NCI-H1417 treated with DMSO at 0.1 percent for 48 hours (cell line): ENCODE measurements at places on chromosomes 2 and 18.

DNA sequence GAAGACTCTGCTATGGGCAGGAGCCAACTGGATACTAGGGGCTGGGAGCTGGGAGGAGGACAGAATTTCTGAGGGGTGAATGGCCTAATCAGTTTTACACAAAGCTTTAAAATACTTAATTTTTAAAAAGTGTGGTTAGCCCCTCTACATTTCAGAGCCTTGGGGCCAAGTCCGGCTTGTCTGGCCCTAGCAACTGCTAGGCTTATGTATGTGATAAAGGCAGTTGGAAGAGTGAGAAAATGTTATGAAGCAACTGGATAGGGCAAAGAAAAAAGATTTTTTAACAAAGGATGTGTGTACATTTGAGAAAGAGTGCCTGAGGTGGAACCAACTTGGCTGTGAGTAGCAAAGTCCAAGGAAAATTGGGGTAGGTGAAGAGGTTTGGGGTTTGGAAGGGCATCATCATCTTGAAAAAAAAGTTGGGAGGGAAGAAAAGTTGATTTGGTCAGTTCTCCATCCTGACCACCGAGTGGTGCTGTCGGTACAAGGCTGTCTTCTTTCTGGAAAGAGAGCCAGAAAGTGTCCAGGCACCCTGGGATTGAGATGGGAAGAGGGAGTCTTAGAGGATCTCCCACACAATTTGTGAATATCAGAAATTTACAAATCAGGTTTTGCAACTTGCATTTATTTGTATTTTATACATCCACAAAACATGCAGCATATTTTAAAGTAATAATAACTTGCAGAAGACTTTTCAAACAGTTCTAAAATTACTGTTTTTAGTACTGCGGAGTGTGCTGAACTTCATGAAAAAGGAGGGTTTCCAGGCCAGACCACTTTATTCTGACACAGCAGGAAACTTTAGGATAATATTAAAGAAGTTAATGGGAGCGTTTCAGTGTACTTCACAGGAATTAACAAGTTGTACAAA is 10.5 kb upstream of the CDK15 start:
- no peak for DNase-seq

DNA sequence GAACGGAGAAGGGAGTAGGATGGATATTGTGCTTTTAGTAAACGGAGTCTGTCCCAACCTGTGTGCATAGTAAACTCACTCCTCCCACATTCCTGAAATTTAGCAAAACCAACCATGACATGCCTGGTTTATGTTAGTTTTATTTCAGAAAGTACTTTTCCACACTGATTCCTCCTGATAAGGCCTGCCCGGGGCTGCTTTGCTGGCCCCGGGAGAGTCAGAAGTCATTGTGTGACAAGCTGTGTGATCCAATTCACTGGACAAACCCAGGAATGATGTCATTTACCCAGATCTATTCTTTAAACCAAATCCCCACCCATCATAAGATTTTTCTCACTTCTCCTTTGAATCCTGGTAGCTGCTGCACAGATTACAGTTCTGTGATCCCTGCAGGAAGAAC is 109.0 kb downstream of the SETBP1 start:
- no peak for DNase-seq

DNA sequence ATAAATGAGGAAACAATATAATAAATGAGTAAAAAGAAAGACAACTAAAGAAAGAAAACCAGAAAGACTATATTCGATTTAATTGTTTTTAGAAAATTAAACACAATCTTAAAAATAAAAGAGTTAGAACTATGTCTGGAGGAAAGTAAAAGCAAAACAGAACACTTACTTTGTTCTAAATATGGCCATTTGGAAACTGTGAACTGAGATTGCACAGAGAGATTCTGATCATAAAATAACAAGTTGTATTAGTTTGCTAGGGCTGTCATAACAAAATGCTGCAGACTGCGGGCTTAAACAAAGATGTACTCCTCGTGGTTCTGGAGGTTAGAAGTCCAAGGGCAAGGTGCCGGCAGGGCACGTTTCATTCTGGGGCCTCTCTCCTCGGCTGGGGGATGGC is 128.1 kb upstream of the AQP4 start:
- no peak for DNase-seq

- DNase-seq, result no peak
These were observed 630 bp downstream of the PPM1G start for GRCh38 chr2:27408601-27409320.
